ENCODE measurements at places on chromosomes 6 and 20.

GRCh38 chr20:63611646-63612045 is 15.3 kb downstream of the GMEB2 start:
- DNase-seq, result no peak

DNA sequence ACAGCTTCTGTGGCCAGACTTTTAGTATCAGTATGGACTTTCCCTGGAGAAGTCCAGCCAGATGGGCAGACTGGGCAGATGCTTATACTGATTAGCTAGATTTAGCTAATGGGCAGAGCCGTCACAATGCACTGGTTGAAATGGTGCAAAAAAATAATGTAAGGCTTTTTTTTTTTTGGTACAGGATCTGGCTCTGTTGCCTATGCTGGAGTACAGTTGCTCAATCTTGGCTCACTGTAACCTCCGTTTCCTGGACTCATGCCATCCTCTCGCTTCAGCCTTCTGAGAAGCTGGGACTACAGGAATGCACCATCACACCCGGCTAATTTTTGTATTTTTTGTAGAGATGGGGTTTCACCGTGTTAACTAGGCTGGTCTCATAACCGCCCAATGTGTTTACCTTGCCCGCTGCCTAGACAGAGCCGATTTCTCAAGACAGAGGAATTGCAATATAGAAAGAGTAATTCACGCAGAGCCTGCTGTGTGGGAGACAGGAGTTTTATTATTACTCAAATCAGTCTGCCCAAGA is 16.4 kb upstream of the KIFC1 start:
- no peak for DNase-seq

DNA sequence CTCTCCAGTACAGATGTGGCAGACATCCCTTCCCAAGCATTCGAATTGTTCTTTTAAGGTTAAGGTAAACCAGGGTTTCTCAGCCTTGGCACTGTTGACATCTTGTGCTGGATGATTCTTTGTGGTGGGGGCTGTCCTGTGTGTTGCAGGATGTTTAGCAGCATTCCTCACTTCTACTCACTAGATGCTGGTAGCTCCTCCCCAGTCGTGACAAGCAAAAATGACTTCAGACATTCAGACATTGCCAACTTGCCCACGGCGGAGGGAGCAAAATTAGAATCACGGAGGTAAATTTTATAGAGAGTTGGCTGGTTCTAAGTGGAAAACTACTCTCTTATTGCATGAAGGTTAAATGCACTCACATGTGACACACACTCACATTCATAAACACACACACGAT is 188.7 kb downstream of the GMPR start:
- no peak for DNase-seq

DNA sequence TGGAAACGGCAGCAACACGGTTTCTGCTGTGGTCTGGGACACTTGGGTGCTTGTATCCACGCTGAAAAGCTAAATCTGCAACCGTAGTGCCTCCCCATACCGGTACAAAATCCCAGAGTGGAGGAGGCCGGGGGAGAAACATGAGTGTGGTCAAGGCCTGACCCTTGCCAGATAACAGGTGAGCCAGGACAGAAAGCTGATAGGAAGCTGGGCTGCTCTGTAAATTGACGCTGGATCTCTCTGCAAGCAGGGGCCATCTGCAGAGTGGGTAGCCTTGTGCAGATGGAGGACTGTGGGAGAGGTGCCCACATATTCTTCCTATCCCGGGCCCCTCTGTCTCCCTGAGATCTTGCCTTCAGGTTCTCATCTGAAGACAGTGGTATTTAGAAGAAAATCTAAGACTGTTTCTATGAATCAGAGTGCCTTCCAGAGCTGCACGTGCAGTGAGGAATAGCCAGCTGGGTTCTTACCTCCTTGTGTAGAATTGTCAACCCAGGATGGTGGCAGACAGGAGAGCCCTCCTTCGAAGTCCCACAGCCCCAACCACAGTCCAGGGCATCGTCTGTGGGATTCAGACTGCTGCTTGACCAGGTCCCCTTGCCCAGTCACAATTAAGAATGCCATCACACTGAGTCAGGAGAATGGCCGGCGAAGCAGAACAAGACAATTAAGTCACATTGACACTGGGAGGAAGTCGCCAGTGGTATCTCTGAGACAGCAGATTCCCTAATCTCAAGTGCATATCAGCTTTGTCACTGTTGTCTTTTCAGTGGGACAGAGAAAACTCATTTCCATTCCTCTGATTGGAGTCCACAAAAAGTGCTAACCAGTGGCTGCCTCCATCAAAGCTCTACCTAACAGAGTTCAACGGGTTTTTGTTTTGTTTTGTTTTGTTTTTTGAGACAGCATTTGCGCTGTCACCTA is 100.0 kb upstream of the RIPOR2 start:
- no peak for DNase-seq

- no peak for DNase-seq
Measured at GRCh38 chr20:22303523-22303922, 280.8 kb downstream of the FOXA2 start.

GRCh38 chr20:39111359-39112177 is 149.4 kb downstream of the DHX35 start:
- DNase-seq, result no peak

DNA sequence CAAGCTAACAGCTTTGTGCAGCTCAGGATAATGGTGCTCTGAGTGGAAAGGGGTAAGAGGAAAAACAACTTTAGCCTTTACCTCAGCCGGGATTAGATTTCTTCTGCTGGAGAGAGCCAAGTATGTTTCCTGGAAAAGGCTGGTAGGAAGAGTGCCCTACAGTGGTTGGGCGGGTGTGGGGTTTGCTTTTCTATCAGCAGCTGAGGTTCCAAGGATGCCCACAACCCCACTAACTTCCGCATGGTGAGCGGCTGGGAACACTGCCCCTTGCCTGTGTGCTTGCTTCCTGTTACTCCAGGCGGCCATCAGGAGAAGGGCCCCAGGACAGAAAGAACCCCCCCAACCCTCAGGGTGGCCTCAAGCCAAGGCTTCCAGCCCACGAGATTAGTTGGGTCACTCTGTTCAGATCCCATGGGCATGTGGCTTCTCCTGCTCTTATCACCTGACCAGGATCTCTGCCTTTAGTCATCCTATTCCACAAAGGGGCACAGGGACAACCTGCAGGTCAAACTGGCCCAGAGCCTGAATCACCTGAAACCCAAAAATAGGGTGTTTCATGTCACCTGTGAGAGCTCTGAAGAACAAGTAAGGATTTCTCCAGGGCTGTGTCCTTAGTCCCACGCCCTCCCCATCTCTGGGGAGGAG is 10.5 kb downstream of the MRPS18A start:
- DNase-seq, result no peak

DNA sequence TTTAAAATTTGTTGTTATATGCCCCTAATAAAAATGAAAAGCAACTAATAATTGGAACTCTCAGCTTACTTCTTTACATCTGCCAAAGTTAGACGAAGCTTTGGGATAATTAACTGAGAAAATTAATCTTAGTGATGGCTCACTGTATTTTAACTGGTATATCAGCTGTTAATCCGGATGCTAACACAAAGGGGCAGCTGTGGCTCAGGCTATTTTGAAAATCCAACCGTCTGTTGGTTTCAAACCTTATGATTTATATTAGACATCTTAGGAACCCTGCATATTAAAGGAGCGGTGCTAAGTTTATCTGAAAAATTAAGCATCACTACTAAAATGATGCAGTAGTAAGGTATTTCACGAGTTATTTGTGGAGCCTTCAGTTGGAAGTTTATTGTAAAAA is 96.6 kb downstream of the AKAP7 start:
- no peak for DNase-seq

DNA sequence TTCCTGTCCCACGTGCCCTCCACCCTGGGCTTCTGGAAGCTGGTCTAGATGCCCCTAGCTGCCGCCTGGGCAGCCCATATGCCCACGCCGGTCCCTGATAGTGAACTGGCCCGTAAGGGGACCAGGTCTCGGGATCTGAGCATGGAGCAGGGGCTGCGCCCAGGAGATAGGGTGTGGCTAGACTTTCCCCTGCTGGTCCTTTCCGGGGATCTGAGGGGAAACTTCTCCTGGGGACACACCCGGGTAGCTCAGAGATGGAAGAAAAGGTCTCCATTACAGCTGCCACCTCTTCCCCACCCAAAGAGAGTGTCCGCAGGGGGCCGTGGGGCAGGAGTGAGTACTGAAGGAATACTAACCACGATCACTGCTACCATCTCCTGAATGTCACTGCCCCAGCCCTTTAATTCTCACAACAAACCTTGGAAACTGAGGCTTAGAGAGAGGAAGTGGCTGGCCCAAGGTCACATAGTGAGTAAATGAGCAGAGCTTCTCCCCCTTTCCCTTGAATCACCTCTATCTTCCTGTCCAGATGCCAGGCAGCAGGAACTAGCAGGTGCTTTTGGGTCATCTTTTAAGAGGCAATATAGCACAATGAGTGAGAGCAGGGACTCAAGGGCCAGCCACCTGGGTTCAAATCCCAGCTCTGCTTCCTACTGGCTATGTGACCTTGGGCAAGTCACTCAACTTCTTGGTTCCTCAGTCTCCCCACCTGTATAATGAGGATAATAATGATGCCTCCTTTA is 11.8 kb upstream of the CCN5 start:
- no peak for DNase-seq

GRCh38 chr6:20688710-20689500 is 154.6 kb downstream of the CDKAL1 start:
- DNase-seq, result no peak

DNA sequence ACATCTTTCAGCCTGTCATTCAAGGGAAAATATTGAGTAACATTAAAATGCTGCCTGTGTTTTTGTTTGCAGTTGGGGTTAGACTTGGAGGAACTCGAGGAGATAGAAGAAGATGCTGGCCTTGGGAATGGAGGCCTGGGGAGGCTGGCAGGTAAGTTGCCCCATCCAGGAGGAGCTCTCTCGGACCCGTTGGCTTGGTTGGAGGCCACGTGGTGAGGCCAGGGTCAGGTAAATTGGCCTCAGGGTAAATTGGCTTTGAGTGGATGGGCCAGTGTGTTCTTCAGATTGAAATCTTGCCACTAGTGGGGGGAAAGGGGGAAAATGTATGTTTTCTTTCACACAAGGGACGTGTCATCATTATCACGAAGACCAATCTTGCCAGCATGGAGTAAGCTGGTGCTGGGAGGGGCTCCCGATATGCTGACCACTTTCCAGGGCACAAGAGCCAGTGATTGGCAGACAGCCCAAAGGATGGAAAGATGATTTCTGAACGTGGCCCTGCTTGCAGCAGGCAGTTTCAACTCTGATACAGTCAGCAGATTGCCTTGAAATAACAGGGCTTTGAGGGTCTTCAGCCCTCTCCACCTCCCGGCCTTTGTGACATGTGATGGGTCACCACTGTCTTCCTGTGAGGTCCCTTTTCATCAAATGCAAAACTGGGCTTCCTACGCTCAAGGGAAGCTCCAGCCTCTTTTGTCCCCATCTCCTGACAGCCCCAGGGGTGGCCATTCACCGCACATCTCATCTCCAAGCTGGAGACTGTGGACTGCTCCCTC is 21.4 kb downstream of the PYGB start:
- DNase-seq, result no peak

GRCh38 chr6:135449246-135449645 is 48.3 kb downstream of the AHI1 start:
- no peak for DNase-seq

- no peak for DNase-seq
Measured at GRCh38 chr6:152112491-152113261, 305.2 kb downstream of the ESR1 start.

- DNase-seq, result no peak
Measured at GRCh38 chr20:40535816-40536215, 153.2 kb downstream of the MAFB start.

GRCh38 chr6:46291275-46291633 is 120.5 kb upstream of the ENPP5 start:
- DNase-seq, result no peak

DNA sequence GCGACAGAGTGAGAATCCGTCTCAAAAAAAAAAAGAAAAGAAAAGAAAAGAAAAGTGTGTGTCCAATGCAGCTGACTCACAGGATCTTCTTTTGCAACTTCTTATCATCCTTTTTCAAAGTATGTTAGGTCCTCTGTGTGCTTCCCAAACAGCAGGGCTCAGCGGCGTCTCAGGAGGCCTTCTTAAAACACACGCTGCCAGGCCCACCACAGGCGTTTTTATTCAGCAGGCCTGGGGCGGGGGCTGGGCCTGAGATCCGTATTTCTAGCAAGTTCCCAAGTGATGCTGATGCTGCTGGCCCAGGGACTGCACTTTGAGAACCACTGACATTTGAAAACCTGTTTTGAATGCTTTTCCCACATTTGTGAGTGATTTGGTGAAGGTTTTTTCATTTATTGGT is 57.1 kb downstream of the PSMG4 start:
- no peak for DNase-seq

- DNase-seq, result no peak
Measured at GRCh38 chr20:38214256-38215193, 46.0 kb downstream of the KIAA1755 start.

DNA sequence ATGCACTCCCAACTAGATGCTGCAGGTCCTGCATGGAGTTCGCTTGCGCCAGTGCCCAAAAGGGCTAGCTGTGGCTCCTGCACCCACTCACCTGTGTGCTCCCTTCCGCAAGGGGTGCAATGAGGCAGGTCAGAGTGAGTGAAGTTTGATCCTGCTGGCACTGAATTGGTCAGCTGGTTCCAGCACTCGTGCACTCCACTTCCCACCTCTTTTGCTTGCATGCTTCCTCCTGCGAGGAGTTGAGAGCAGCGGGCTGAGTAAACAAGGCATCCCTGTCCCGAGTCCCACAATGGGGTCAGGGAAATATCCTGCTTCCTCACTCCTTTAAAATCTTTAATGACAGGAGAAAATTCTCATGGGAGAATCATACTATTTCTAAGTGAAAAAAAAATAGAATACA is 86.2 kb downstream of the LCA5 start:
- DNase-seq, result no peak

DNA sequence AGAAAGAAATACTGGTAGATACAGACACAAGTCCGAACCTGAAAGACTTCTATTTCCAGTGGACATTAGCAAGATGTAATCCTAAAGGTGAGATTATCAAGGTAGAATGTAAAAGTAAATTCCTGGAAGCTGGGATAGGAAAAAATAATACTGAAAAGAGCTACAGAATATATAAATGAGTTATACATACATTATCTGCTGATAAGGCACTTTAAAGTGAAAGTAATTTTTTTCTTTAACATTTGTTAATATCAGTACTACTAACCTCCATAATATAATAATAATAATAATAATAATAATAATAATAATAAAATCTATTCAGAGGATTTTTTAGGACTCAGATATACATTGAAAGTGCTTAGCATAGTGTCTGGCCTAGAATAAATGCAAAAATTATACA is 102.5 kb downstream of the RFX6 start:
- DNase-seq, result no peak

DNA sequence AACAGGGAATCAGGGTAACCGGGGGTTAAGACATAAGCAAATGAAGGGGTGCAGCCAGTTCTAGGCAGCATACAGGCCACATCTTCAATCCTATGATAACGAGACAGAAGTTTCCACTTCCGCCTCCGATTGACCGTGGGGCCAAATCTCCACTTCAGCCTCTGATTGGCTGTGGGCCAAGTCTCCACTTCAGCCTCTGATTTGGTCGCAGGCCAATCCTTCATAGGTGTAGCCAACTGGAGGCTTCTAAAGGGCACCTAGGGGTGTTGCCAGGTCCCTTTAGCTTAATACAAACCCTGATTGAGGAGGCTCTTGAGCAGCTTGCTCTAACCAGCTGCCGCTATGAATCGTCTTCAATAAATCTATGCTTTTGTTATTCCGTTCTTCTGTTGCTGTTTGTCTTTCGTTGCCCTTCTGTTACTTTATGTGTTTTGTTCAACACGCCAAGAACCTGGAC is 2.1 kb upstream of the ERGIC3 start:
- DNase-seq, result no peak
